Cerebellum (tissue), 4 donors: ENCODE measurements at places on chromosomes 12 and 14. TPM values are rescaled to one million over a fixed set of nuclear protein-coding genes. Genes with fewer than 3 reads are reported as not detected.
A peak's percentile ranks its signal among the peaks of the same experiment; 100 is the strongest.

Gene PRKCH
- 11.0 TPM for total RNA-seq

DNA sequence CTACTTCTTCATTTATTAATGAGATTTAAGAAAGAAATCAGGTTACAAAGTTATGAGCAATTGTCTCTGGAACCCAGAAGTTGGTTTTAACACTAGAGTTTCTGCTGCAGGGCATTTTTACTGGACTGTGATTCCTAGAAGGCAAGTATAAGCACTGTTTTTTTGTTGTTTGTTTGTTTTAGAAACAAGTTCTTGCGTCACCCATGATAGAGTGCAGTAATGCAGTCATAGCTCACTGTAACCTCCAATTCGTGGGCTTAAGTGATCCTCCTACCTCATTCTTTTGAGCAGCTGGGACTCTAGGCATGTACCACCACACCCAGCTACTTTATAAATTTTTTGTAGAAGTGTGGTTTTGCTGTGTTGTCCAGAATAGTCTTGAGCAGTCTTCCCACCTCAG is 25.6 kb downstream of the RAP1B start:
- no peak for DNase-seq

Gene OR6C2
- total RNA-seq: not detected

DNA sequence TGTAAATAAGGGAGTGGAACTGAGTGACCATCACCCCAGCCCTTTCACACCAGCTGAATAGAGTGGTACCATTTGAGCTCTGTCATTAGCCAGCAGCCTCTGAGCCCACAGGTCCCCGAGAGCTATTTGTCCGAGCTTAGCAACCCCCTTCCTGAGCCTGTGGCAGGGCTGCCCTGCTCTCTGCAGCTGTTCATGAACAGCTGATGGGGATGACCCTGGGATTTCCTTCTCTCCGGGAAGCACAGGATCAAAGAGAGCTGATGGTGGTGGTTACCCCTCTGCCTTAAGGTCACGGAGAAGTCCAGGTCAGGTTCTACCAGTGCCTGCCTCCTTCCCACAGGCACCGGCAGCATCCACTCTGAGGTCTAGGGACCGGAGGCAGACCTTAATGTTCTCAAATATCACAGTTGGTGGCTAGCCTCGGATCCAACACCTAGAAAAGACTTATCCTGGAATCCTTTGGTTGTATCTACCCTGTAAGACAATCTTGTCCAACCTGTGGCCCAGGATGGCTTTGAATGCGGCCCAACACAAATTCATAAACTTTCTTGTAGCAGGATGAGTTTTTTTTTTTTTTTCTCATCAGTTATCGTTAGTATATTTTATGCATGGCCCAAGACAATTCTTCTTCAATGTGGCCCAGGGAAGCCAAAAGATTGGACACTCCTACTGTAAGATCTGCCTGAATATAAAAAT is 81.1 kb downstream of the ESRRB start:
- DNase-seq: no peak

- DNase-seq: no peak
These were observed 41.3 kb downstream of the HNRNPC start for GRCh38 chr14:21227981-21228380.

DNA sequence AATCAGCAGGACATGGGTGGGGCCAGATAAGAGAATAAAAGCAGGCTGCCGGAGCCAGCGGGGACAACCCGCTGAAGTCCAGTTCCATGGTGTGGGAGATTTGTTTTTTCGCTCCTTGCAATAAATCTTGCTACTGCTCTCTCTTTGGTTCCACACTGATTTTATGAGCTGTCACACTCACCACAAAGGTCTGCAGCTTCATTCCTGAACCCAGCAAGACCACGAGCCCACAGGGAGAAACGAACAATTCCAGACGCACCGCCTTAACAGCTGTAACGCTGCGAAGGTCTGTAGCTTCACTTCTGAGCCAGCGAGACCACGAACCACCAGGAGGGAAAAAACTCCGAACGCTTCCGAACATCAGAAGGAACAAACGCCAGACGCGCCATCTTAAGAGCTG is 2.8 kb upstream of the CNIH1 start:
- DNase-seq: no peak

- no peak for DNase-seq
These were observed 332.4 kb downstream of the NUAK1 start for GRCh38 chr12:105806400-105806770.

- DNase-seq: no peak
These were observed 121.0 kb downstream of the FBXL14 start for GRCh38 chr12:1473418-1473817.

Gene BTG1
- 47.0 TPM for total RNA-seq

- DNase-seq: no peak
These were observed 36.3 kb upstream of the HECTD1 start for GRCh38 chr14:31243860-31244259.

Gene IL23A
- total RNA-seq: not detected

DNA sequence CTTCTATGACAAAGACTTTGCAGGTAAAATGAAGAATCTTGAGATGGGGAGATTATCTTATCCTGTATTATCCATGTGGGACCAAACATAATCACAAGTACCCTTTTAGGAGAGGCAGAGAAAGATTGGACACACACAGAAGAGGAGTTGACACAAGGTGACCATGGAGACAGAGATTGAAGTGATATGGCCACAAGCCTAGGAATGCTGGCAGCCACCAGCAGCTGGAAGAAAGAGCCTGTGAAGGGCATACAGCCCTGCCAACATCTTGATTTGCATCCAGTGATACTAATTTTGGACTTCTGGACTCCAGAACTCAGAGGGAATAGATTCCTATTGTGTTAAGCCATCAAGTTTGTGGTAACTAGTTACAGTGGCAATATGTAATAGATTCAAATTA is 78.1 kb downstream of the RPS29 start:
- no peak for DNase-seq

Gene LRRC43
- 1.9 TPM for total RNA-seq

Gene TAMALIN
- 5.4 TPM for total RNA-seq

Gene NAV3
- total RNA-seq: 132 TPM

DNA sequence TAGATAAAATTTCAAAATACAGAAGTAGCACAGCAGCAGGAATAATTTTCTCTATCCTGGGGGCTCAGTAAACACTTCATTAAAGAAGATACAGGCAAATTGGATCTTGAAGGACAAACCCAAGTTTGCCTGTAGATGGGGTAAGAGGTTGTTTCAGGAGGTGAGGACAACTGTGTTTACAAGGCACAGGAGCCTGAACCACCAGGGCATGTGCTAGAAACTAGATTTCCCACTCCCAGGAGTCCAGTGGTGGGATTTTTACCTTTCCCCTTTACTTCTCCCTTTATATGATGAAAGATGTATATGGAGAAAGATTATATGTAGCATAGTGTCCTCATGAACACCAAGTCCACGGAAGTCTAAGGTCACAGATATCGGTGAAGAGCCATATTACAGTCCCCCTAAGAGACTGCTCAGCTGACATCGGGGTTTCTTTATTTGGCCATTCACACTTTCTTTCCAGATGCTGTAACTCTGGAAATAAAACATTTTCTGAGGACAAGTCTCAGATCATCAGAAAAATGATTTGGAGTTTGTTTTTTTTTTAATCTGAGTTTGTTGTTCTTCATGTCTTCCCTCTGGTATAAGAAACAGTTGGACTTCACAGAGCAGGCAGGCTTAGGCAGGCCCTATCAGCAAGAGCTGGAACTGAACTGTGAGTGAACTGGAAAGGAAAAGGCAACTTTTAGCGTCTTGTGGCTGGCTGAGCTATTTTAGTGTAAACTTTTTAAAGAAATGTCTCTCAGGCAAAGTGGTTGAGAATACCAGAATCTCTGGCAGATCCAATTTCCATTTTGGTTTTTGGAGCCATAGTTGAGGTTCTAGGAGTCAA is 8.0 kb upstream of the EVL start:
- DNase-seq: peak; percentile 31

DNA sequence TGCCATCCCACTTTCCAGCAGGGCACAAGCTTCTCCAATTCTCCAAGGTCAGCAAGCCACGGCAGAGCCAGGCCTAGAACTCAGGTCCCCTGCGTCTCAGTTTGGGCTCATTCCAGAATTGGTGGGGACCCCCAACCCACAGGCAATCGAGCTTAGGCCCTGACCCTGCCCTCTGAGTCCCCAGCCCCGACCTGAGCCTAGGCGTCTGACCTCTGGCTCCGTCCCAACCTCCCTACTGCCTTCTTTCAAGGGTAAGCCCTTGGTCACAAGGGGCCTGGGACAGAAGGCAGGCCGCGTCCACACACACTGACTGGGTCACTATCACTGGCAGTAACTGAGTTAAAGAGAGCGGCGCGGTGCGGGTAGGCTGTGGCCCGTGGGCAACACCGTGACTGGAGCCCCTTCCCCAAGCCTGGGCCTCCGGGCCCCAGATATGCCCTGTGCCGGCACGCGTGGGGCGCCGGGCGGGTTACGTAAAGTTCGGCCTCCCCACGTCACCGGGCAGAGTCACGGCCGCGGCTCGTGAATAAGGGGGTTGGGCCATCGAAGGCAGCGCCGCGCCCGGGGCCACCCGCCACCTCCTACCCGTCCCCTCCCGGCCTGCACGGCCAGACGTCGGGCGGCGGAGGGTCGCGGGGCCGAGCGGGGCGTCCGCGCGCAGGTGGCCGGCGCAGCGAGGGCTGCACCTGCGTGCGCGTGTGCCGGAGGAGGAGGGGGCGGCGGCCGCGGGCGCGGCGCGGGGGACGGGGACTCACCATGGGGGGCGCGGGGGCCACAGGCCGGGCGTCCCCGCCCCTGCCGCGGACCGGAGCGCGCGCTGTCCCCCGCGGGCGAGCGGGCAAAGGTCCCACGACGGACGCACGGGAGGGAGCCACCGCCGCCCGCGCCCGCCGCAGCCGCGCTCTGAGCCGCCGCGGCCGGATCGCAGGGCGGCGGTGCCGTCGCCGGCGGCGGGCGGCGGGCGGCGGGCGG is 516 bp downstream of the ANKRD9 start:
- peak; percentile 65 for DNase-seq

Gene GUCY2C
- total RNA-seq: 0.09 TPM

- DNase-seq: no peak
These were observed 14.0 kb downstream of the MAPK1IP1L start for GRCh38 chr14:55065411-55065810.

GRCh38 chr12:58176296-58176869 is 235.0 kb downstream of the ATP23 start:
- DNase-seq: no peak

Gene CLEC2D
- total RNA-seq: 11.4 TPM
